ENCODE measurements at places on chromosomes 2 and 18. TPM values are rescaled to one million over a fixed set of nuclear protein-coding genes. Genes with fewer than 3 reads are reported as not detected.

GRCh38 chr2:235555371-235555770 lies 61.5 kb downstream of the AGAP1 start:
- no peak for DNase-seq

GRCh38 chr2:1521878-1522830 lies 108.9 kb downstream of the TPO start:
- DNase-seq: no peak

GRCh38 chr2:71578767-71579342 lies 125.5 kb downstream of the DYSF start:
- DNase-seq: no peak

- no peak for DNase-seq
These were observed 303.8 kb upstream of the UBE2E3 start for GRCh38 chr2:180676520-180677025.

DNA sequence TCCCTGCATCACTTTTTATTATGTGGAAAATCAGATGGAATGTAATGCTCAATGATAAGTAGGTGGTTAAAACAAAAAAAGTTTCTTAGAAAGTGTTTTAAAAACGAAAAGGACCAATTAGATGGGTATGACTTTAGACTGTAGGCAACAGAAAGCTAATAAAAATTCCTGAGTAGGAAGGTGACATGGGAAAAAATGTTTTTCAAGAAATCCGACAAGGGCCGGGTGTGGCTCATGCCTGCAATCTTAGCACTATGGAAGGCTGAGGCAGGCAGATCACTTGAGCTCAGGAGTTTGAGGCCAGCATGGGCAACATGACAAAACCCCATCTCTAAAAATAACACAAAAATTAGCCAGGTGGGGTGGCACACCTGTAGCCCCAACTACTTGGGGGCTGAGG lies 126.1 kb downstream of the THADA start:
- no peak for DNase-seq

GRCh38 chr2:19114754-19115231 lies 243.6 kb downstream of the OSR1 start:
- no peak for DNase-seq

- no peak for DNase-seq
These were observed 166.2 kb downstream of the ACKR3 start for GRCh38 chr2:236735825-236736238.

- DNase-seq: no peak
These were observed 916.5 kb upstream of the SOX11 start for GRCh38 chr2:4775668-4776067.

- no peak for DNase-seq
These were observed 40.3 kb downstream of the OLA1 start for GRCh38 chr2:174208026-174208425.

DNA sequence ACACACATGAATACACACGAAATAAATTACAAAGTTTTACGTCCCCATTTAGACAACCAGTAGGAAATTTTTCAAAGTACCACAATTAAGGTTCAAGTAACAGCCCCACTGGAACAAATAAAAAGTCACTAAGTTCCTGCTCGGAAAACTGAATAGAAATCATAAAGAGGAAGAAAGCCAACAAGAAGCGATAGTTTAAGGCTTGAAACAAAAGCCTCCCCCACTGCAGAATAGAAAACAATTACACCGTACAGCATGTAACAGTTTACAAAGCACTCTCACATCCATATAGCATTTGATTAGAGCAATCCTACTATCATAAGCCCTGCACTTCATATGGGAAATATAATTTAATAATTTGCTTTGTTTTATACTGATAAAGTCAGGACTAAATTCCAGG lies 15.5 kb downstream of the KLF7 start:
- no peak for DNase-seq

- no peak for DNase-seq
These were observed 42.4 kb downstream of the CYP27C1 start for GRCh38 chr2:127177617-127178263.

DNA sequence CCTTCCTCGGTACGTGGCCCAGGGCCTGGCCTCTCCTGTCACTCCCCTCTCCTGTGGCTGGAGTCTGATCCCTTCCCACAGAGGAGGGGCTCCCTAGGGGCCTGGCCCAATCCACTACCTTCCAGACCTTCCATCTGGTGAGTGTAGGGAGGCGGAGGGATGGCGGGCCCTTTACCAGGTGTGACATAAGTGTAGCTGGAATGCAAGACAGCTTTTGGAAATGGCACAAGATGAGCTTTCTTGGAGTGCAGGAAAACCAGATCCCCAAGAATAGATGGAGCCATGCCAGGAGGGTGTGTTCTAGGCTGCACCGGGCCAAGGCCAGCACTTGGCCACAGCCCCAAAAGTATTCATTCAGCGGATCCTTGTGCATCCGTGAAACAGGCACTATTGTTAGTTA lies 30.1 kb downstream of the IGFBP5 start:
- DNase-seq: no peak

DNA sequence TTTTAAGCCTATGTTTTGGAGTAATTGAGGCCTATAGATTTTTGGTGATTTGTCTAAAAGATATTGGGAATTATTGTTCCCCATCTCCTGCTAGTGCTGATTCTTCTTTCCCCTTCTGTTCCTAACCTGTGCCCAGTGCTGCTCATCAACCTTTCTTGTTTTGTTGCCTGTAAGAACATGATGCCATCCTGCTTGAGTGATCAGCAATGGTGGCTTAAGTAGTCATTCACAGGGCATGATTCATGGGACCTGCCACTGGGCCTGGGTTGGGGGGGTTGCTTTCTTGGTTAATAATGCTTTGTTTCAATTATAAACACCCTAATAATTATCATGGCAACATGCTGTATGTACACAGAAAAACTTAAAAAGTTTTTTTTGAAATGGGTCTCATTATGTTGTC lies 562.9 kb upstream of the SETBP1 start:
- no peak for DNase-seq

DNA sequence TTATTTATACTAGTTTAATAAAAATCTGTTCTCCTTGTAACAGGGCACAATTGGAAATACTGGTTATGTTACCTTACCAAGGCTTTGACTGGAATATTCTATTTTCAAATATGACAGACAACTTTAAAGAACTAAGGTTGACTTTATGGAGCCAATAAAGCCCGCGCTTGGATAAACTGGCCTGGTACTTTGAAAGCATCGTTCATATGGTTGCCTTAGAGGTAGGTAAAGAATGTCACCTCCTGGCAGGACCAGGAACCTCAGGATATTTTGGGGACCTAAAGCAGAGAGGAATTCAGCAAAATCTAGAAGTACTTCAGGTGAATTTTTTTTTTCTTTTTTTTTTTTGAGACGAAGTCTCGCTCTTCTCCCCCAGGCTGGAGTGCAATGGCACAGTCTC lies 71.2 kb upstream of the CREB1 start:
- DNase-seq: no peak

DNA sequence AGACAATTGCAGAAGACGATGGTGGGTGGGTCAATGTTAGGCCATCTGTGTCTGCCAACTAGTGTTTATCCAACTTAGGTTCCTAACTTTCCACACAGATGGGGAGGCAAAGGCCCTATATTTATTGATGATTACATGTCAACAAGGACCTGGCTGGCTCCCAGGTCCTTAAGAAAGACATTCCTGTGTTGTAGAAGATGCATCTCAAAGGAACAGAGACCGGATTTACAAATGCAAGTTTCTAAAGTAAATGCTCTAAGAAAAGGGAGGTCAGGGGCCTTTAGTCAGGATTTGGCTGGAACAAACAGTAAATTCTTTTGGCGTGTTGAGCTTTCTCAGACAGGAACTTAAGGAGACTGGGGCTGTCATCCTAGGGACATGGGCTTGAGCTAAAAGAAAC lies 175.0 kb downstream of the SH3BP4 start:
- DNase-seq: no peak

DNA sequence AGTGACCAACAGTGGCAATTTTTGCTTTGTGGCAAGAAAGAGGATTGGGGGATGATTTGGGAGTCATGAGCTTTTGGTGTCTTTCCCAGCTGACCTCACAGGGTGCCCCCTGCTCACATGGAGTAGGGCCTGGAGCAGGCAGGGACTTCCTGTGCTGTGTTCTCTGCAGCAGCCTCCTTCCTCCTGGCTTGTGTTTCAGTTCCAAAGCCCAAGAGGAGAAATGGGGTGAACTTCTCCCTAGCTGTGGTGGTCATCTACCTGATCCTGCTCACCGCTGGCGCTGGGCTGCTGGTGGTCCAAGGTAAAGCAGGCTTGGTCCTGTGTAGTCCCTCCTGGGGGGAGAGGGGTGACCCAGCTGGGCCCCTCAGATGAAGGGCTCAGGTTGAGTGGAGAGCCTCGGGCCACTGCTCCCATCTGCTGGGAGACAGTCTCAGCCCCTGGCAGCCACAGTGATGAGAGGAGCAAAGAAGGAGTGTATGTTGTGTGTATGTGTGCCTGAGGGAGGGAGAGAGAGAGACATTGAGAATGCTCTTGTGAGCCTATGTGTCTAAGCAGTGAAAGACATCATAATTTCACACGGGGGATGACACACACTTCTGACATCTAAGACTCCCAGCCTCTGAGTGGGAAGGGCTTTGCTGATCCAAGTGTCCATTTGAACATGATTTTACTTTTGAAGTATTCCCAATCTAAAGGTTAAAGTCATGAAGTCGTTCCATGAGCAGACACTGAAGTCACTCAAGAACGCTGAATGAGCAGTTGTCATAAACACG lies 27.2 kb downstream of the MARCO start:
- DNase-seq: no peak

GRCh38 chr2:31286230-31286629 lies 52.3 kb downstream of the EHD3 start:
- DNase-seq: no peak

- DNase-seq: no peak
These were observed 78.4 kb downstream of the CLHC1 start for GRCh38 chr2:55153584-55154299.

GRCh38 chr2:31312898-31313297 lies 78.9 kb downstream of the EHD3 start:
- no peak for DNase-seq

DNA sequence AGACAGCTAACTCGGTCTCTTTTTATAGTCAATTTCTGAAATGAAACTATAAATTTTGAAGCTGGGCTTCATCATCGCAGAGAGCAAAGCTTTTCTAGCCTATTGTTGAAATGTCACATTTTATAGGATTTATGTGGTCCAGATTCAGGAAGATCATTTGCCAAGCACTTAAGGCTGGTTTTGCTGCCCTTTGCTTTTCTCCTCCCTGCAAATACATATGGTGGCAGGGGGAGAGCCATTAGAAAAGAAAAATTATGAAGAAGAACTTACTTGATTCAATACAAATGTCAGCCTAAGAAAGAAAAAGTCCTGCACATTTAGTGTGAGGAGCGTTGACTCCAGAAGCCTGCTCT lies 206.9 kb upstream of the NRP2 start:
- DNase-seq: no peak

DNA sequence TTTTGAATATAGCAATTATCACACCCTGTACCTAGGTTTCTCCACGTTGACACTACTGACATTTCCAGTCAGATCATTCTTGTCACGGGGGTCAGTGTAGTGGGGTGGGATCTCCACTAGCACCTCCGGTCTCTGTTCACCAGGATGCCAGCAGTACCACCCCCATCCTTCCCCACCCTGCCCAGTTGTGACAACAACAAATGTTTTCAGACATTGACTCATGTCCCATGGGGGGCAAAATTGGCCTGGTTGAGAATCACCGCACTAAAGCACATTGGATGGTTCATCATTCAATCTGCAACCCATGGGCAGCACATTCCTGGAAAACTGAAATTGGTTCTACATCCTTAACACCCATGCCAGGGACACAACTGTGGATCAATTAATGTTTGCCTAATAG lies 32.3 kb downstream of the FEZ2 start:
- no peak for DNase-seq

DNA sequence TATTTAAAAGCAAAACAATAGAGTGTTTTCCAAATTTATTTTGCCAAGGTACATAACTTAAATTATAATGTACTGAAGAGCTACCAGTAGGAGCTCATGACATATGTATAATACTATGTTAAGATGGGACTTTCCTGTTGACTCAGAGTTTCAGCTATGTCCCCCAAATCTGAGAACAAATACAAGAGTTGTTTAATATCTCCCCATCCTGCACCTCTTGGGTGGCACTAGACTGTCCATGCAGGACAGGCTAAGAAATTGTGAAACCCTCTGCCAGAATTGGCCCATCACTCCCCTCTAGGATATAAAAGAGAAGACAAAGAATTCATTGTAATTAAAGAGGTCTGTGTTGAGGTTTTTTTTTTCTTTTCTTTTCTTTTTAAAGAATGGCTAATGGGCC lies 21.7 kb upstream of the CTAGE1 start:
- DNase-seq: no peak

DNA sequence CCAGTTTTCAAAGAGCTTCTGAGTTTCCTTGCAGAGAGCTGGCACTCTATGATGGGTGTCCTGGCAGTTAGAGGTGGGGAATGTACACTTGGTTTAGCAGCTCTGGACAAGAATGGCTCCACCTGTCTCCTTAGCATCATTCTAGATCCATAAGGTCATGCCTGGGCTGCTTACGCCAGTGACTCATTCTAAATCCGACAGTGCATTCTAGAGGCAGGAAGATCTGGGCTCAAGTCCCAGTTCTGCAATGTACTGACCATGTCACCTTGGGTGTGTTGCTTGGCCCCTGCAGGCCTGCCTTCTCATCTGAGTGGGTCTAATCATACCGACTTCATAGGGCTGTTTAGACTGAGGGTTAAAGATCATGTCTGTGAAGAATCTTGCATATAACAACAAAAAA lies 46.5 kb downstream of the PTGR3 start:
- no peak for DNase-seq

DNA sequence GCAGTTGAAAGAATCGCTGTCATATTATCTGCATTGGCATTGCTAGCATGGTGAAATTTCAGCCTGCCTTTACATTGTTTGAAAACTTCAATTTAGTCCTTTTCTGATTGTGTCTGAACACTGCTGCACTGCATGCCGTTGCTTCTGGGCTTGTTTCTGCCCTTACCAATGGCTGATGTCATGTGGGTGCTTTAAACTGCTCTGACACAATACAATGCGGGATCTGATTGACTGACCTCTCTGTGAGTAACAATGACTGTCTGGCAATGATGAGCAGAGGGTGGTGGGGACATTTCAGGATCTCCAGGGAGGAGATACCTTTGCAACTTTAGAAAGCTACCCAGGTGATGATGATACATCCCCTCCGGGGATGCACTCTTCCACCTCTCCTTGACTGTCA lies 119.5 kb upstream of the ZBTB14 start:
- no peak for DNase-seq

DNA sequence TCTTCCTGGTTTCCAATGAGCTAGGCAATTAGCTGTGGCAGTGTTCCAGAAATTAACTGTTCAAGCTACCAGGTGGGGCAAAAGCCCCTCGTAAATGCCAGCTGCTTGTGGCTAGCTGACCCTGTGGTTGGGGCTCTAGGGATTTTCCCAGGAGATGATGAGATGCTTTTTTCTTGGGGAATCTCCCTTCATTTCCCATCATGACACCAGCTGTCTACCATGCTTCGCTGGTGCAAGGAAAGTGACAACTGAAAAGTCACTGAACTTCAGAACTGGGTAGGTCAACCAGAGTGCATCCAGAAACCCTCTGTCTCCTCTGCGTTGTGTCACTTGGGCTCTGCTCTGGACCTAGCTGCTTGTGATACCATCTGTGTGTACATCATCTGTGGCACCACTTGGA lies 386.5 kb upstream of the DCC start:
- DNase-seq: no peak

GRCh38 chr18:58148954-58149471 lies 105.0 kb downstream of the NEDD4L start:
- no peak for DNase-seq

Gene HRH4
- not detected for total RNA-seq

Gene SFT2D3
- 3.1 TPM for total RNA-seq

Gene KCNK3
- total RNA-seq: 0.71 TPM

Gene UGT1A5
- total RNA-seq: not detected

Gene UGT1A4
- total RNA-seq: 0.12 TPM

Gene ANTXR1
- total RNA-seq: 25.7 TPM

Gene POTEJ
- total RNA-seq: not detected
